ENCODE measurements at places on chromosomes 11 and 22.

DNA sequence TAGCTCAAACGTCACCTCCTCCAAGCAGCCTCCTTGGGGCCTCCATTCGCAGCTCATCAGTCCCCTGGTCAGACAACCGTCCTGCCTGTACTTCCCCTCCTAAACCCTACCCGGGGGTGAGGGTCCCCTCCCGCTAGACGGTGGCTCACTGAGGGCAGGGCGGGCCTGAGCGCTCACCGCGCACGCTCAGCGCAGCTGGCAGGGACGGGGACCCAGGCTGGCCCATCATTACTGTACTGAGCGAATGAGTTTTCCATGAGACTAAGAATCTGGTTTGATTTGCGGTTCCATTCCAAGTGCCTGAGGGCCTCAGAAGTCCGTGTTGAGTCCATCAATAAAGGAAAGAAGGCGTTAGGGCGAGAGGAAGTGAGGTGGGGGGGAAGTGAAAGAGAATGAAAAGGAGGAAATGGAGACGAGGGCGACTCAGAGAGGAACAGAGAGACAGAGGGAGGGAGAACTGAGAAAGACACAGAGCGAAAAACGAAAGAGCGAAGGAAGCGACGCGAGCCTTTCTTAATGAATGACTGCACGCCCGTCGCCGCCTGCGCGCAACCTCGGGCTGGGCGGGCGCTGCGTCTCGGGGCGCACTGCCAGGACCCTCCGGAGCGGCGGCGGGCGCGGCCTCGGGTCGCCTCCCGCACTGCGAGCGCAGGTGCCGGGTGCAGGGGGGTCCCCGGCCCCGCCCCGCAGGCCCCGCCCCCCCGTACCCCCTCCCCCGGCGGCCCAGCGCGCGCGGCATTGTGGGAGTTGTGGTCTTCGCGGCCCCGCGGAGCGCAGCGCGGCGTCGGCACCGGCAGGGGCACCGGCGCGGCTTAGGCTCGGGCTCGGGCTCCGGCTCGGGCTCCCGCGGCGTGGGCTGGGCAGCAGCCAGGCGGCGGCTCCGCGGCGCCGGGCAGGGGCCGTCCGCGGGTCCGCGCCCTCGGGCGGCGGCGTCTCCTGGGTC lies at the start of gene ASPHD2:
TSS of gene ASPHD2 (plus strand) at position 746 of the 943 bp plus-strand sequence. CDS start 4,356 bp downstream, outside the sequence.
- DNase-seq = peak; percentile 74

DNA sequence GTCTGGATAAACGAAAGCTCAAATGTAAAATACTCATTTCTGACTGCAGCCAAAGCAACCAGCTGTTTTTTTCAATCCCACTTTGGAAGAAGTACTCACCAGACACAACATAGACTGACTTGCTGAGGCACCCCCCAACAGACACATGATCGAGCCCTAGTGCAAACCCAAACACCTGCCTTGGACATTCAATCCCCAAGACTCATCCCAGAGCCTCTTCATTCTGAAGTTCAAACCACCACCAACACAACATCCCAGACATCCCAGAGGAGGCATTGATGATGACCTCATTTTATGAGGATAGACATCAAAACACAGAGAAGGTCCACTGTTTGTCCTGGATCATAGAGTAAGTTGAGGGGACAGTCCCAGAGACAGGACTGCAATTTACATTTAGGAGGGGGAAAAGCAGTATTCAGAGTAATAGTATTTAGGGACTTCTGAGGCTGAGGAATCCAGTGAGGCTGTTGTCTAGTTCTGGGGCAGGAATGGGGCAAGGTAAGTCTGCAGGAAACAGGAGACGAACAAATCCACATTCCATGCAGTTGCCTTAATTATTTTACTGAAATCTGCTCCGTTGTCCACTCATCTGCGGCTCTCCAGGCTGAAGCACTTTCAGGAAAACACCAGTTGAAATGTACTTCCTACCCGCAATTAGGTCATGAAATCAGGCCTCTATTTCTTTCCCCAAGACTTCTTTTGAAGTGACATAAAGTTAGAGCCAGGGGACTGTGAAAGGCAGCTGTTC lies 54.8 kb downstream of the CLPB start:
- no peak for DNase-seq

- no peak for DNase-seq
These were observed 39.6 kb downstream of the LIF start for GRCh38 chr22:30206944-30207343.

- DNase-seq = no peak
These were observed 3.0 kb upstream of the CSF2RB start for GRCh38 chr22:36910461-36910860.

DNA sequence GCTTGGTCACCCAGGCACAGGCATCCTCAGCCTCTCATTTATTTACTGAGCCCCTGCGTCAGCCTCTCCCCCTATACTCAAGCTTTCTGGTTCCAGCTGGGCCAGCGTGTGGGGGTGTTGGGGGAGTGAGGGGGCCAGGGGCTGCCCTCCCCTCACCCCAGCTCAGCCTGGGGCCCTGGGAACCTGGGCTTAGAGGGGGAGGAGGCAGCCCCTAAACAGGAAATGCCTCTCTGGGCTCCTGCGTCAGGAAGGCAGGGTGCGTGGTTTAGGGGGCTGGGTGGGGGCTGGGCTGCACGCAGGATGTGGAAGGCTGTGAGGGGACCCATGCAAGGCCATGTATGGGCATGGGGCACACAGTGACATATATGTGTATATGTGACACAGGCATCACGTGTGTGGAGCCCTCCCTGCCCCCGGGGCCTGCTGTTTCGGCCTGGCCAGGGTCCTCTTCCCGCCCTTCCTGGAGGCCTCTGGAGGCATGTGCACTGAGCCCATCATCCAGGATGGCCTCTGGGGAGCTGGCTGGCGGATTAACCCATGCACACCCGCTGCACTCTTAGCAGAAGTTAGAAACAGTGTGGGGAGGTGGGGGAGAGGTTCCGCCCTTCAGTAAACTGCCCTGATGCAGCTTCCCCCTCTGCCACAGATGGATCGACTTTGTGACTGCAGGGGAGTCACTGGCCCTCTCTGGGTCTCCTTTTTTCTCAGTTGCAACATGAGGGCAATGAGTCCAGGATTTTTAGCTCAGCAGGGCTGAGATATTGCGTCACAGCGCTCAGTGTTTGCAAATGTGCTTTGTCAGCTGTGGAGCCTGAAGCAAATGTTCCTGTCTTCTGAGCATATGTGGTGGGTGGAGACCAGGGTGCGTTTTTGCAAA lies 1.1 kb upstream of the CD248 start:
- no peak for DNase-seq

DNA sequence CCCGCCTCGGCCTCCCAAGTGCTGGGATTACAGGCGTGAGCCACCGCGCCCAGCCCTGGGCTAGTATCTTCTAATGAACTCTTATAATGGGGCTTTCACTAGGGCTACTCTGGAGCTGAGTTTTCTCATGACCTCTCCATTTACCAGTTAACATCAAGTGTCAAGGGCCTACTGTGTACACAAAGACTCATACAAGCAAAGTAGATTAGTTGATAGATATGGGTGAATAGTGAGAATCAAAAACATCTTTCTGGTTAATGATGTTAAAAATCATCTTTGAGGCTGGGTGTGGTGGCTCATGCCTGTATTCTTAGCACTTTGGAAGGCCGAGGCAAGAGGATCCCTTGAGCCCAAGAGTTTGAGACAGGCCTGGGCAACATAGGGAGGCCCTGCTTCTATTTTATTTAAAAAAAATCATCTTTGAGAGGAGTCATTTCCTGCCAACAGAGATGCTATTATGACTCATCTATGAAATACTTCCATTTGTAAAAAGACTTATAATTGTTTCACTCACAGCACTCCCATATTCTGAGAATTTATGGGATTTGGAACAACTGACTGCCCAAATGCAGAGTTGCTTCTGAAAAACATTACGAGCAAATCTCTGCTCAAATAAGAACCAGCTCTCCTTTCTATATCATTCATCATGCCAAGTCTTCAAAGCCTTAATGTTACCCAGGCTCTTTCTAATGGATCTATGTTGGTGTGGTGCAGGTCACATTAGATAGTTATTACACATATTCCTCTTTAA lies 57.0 kb downstream of the GDPD4 start:
- DNase-seq = no peak

- no peak for DNase-seq
These were observed 32.3 kb upstream of the RFPL3 start for GRCh38 chr22:32325416-32325801.

DNA sequence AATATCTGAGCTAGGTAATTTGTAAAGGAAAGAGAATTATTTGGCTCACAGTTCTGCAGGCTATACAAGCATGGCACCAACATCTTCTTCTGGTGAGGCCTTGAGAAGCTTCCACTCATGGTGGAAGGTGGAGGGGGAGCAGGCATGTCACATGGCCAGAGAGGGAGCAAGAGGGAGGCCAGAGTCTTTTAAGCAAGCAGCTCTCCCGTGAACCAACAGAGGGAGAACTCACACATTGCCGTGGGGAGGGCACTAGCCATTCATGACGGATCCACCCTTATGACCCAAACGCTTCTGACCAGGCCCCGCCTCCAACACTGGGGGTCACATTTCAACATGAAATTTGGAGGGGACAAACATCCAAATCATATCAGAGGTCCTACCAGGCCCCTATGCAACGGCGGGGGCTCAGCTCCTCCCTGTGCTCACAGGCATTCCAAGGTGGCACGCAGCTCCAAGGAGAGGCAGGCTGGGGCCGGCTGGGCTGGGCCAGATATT lies 4.6 kb downstream of the C11orf96 start:
- no peak for DNase-seq

GRCh38 chr22:37601540-37602442 lies 6.8 kb upstream of the GGA1 start:
- no peak for DNase-seq

GRCh38 chr22:46563381-46564083 lies 26.1 kb upstream of the CELSR1 start:
- peak; percentile 36 for DNase-seq

- no peak for DNase-seq
These were observed 145.3 kb downstream of the NCAM1 start for GRCh38 chr11:113106507-113106906.

GRCh38 chr22:49525801-49526535 lies 301.7 kb downstream of the BRD1 start:
- no peak for DNase-seq

DNA sequence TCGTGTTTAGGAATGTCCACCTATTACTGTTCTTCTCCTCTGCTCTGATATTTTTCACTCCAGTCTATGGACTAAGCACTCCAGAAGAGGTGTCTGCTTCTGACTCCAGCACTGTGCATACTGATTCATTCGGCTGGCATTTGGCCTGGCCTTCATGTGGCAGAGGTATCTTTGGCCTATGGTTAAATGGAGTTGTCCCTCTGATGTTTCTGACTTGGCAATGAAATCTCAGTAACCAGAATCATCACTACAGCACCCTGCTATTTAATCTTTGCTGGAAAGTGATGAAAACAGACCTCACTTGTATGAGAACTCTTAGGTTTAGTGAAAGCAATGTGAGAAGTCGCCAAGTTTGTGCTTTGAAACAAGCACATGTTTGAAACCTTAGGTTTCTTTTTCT lies 155.2 kb downstream of the MAML2 start:
- no peak for DNase-seq

DNA sequence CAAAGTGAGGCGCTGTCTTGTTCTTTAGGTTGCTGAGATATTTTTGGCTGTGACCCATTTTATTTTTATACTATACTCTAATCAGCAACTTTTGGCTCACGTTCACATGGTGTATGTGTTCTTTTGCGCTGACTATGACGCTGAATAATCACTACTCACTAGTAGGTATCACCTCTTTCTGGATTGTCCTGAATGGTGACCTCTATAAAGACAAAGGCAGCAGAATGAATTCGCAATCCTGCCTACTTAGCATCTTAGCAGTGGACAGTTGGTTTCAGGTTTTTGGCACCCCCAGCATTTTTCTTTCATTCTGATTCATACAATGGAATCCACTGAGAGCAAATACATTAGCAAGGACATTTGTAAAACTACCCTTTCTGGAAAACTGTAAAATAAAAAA lies 351.3 kb downstream of the JRKL start:
- no peak for DNase-seq

- DNase-seq = no peak
These were observed 217.3 kb upstream of the NARS2 start for GRCh38 chr11:78791964-78792363.

GRCh38 chr22:20550851-20551744 lies 43.7 kb downstream of the MED15 start:
- peak; percentile 56 for DNase-seq

GRCh38 chr11:134701564-134702165 lies 289.6 kb upstream of the B3GAT1 start:
- DNase-seq = no peak

GRCh38 chr11:20759541-20759940 lies 90.2 kb downstream of the NELL1 start:
- DNase-seq = no peak

DNA sequence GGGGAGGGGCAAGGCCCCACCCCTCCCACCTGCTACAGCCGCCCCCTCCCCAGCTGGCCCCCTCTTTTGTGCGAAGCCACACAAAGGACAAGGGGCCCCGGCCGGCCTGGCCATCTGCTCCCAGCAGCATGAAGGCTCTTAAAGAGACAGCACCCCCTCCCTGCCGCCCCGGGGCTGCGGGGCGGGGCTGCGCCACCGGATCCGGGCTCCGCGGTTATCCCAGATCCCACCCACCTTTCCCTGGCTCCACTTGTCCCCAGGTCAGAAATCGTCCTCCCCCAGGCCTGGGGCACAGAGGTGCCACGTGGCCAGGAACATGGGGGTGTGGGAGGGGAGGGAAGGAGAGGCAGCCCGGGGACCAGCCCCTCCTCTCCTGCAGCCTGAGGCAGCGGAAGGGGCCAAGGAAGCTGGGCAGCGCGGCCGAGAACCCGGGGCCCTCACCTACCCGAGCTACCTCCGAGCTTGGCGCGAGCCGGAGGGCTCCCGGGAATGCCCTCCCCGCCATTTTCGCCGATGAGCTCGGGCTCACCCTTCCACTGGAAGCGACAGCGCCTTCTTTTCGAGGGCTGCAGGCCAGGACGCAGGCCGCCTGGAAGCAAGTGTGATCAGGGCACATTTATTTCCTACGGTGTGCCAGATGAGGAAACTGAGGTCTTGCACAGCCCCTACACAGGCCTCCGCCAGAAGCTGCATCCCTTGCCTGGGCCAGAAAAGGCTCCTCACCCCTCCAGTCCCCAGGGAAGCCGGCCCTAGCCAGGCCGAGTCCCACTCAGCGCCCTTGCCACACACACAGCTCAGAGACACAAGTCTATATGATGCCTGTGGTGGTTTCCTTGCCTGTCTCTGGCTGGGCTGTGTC lies 2.5 kb upstream of the RCOR2 start:
- DNase-seq = no peak

GRCh38 chr11:129023968-129024676 lies 81.5 kb upstream of the TP53AIP1 start:
- DNase-seq = no peak

- no peak for DNase-seq
These were observed 42.9 kb downstream of the MICAL3 start for GRCh38 chr22:17981497-17981896.

GRCh38 chr11:130068546-130068985 lies 1.1 kb upstream of the APLP2 start:
- no peak for DNase-seq

DNA sequence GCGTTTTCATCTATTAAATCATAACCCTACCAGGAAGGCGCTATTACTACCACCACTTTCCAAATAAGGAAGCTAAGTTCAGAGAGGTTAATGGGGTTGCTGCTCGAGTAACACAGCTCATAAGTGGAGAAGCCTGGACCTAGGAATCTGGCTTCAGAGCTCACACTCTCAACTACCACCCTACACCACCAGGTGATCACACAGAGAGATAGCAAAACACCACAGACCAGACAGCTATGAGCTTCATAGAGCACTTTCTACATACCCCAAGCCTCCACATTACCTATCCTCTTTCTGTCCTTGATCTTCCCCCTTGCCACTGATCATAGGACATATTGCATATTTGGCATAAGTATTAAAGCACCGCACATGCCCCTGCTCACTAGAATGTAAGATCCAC lies 65.4 kb downstream of the TIMP3 start:
- no peak for DNase-seq

GRCh38 chr11:15969701-15970329 lies 386.5 kb downstream of the SOX6 start:
- no peak for DNase-seq

- DNase-seq = no peak
These were observed 238.0 kb upstream of the DDI1 start for GRCh38 chr11:103798446-103798845.
